Neural crest cell (in vitro differentiated cells): ENCODE measurements at places on chromosomes 16 and 17. TPM values are rescaled to one million over a fixed set of nuclear protein-coding genes. Genes with fewer than 3 reads are reported as not detected.

DNA sequence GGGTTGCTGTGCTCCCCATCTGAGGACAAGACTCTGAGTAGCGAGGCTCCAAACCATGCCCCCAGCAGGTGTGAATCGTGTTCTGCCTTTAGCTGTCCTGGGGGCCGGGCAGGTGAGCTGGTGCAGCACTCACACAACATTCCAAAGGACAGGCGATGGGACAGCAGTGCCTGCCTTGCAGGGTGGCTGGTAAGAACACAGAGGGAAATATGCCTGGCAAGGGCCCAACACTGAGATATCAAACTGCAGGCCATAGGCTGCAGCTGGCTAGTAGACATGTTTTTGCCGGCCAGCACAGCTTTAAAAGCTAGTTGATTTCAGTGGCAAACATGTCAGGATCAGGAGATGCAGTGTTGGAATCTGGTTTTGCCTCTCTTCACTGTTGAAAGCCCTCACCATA, 23.6 kb downstream of the CLEC16A start:
- DNase-seq = no peak

GRCh38 chr16:21656795-21657768, 4.7 kb upstream of the IGSF6 start:
- DNase-seq = peak; percentile 36

DNA sequence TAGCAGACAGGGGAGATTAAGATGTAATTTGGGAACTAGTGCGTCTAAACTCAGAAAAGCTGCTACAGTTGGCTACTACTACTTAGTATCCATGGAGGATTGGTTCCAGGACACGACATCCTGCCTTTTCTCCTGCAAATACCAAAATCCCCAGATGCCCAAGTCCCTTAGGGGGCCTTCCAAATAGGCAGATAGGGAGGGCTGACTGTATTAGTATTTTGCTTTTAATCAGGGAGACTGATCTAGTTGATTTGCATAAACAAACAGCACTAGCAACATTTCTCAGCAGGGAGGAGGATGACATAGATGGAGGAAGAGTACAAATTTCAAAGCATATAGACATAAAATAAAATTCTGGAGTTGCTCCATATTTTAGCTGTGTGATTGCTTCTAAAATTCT, 621.6 kb upstream of the GOT2 start:
- no peak for DNase-seq

GRCh38 chr17:62630365-62631085, 3.1 kb downstream of the MRC2 start:
- no peak for DNase-seq

The YPEL2 gene
- 2.6 and 2.7 TPM in 2 replicates for total RNA-seq

The ABCC11 gene
- 0.09 and 0.20 TPM in 2 replicates for total RNA-seq
